DMS 273 treated with DMSO at 0.1 percent for 48 hours (cell line): ENCODE measurements at places on chromosomes 7 and 10.
A peak's percentile ranks its signal among the peaks of the same experiment; 100 is the strongest.

DNA sequence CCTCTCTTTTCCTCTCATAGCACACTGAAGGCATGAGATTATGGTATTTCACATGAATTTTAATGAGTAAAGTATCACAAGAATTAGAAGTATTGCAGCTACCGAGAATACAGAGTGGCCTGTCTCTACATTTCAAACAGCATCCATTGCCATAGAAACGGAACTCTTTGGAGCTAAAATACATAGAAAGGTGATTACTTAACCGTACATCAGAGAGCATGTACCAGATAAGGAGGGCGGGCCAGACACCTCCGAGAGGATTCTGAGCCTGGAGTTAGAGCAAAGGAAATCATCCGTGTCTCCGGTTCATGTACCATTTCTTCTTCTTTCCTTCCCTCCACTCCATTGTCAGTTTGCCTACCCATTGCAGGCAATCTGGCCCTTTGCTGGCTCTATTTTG, 196.7 kb downstream of the KLF6 start:
- no peak for DNase-seq

GRCh38 chr7:22550514-22551030, 50.6 kb upstream of the STEAP1B start:
- no peak for DNase-seq

DNA sequence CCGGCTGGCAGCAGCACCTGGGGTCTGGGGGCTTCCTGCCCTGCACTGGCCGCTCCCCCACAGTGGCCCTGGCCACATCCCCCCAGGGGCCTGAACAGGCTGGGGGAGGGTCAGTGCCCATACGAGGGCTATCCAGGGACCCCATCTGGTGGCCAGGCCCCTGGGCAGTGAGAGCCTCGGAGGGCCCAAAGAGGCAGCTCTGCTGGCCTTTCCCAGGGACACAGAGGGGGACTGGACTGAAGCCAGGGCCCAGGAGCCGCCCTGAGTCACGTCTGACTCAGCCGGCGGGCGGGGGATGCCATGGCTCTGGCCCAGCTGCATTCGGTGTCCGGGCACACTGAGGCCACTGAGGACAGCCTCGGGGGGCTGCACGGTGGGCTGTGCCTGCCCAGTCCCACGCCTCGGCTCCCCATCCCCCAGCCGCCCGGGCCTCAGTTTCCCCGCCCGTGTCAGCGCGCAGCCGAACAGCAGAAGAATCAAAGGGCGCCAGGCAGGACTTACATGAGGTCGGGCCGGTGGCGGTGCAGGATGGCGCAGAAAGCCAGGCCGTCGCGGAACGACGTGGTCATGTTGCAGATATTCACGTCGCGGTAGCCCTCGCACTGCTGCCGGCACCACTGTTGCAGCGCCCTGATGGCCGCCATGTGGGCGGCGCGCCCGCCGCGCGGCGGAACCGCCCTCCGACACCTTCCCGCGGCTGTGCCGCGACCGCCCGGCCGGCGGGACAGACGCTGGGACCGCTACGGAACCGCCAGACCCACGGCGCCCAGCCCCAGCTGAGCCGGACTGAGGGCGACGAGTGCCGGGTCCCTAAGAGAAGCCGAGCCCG, at the start of gene MICALL2:
Gene MICALL2, minus strand, starts transcription at position 788 of the 829 bp plus-strand sequence. Its CDS starts 144 bp downstream, at position 644.
- no peak for DNase-seq

DNA sequence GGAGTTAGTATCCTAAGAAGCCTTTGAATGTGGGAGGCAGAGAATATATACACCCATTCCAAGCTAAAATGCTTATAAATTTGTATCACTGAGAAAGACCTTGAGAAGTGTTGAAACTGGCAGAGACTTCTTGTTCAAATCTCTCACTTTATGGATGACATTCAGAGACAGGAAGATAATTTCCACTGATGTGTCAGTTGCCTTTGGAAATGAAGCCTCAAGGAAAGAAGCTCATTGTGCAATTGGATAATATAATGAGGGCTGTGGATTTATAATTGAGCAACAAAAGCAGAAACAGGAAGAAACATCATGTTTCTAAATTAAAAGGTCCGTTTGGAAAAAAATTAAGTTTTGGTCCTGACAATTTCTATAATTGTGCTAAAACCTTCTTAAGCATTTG, 789.9 kb upstream of the IGFBP3 start:
- no peak for DNase-seq

DNA sequence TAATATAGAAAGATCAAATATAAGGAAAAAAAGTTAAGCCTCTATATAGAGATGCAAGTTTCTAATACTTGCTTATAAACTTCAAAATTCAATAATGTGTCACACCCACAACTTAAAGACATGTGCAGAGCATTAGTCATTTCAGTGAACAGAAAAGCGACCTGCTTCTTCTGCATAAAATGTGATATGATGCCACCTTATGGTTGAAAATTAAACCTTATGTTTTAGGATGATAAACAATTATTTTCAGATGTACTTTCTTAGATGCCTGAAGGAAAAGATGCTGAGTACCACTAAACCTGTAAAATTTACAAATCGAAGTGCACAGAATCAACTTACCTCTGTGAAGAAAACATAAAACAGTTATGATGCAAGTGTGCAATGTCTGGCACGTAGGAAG, 96.0 kb downstream of the MTERF1 start:
- DNase-seq = peak; percentile 33

GRCh38 chr10:4254101-4254994, 469.3 kb upstream of the KLF6 start:
- no peak for DNase-seq
